Hepatocyte (in vitro differentiated cells): ENCODE measurements at places on chromosomes 1 and 21. TPM values are rescaled to one million over a fixed set of nuclear protein-coding genes. Genes with fewer than 3 reads are reported as not detected.

CENPL gene
- polyA plus RNA-seq, result 4.2 and 5.8 TPM in 2 replicates

DNA sequence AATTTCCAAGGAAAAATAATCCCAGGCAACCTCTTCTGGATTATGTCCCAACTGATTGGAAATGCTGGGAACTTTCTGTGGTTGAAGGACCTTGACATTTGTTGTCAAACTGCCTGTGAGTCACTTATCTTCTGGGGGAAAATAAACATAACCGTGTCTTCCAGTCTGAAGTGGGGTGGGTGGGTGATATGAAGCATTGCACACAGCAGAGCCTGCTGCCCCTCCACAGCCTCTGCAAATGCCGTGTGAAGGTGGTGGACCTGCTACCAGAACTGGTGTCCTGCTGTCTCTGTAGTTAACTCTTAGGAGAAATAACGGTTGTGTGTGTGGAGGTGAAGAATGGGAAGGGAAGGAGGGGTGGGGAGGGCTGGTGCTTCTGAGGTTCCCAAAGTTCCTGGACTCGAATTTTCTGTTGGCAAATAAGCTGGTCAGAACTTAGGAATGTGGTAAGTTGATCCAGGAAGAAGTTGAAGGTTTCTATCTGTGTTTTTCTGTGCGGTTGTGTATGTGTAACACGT, 23.2 kb downstream of the GALNT2 start:
- peak overlapping the region; percentile 49 for H3K27ac ChIP-seq
- H3K36me3 ChIP-seq, result no peaks in the 10 kb centered on the region
- H3K4me1 ChIP-seq, result peaks cover 23% of the 10 kb centered on the region

DNA sequence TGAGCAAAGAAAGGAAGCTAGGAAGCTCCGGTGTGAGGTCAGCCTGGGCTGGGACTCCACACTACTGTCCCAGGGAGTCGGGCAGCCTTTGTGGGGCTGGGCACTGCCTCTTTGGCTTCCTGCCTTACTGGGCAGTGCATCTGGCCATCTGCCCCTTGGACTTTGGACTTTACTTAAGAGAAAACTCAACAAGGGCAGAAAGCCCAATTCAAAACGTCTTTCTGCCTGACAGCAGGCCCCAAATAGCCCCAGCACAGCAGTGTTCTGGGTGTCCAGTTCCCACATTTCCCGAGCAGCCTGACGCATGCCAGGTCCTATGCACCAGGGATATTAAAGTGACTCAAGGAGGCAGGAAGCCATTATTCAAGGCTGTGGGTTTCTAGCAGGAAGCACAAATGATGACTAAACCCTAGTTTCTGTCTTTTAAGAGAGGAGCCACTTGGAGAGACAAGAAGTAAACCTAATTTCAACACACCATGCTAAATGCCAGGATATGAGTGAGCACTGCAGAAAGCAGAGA, 37.9 kb upstream of the EDEM3 start:
- no peaks in the 10 kb centered on the region for H3K27me3 ChIP-seq
- H3K36me3 ChIP-seq, result no peaks in the 10 kb centered on the region
- H3K4me1 ChIP-seq, result peaks cover 18% of the 10 kb centered on the region
- H3K4me3 ChIP-seq, result no peak overlapping the region

DNA sequence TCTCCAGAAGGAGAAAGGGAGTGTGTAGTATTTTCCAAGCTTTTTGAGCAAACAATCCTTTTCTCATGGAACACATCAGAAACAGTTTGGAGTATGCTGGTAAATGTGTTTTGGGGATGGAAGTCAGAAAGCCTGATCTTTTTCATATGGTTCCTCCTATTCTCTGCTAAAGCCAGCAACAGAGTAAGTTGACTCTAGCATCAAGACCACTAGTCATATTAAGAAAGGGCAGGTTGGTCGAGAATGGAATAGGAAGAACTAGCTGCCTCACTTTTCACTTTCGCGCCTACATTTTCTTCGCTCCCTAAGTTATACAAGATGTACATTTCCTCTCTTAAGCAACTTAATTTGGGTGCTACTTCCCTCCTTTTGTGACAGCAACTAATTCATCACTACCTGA, 24.0 kb downstream of the PPT1 start:
- no peak overlapping the region for H3K27ac ChIP-seq
- no peaks in the 10 kb centered on the region for H3K4me1 ChIP-seq
- DNase-seq, result no peak
- no peak overlapping the region for H3K4me3 ChIP-seq

DNA sequence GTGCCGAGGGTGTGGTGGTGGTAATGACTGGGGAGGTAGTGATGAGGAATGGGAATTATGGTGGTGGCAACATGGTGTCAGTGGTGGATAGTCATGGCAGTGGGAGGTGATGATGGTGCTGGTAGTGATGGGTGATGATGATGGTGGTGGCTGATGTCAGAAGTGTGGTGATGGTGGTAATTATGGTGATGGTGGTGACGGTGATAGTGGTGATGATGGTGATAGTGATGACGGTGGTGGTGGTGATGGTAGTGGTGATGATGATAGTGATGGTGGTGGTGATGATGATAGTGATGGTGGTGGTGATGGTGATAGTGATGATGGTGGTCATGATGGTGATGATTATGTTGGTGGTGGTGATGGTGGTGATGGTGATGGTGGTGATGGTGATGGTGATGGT, 162.8 kb downstream of the NPHP4 start:
- no peak for DNase-seq
- no peaks in the 10 kb centered on the region for H3K27me3 ChIP-seq
- H3K27ac ChIP-seq, result no peak overlapping the region
- H3K4me1 ChIP-seq, result no peaks in the 10 kb centered on the region
- H3K4me3 ChIP-seq, result no peak overlapping the region

DNA sequence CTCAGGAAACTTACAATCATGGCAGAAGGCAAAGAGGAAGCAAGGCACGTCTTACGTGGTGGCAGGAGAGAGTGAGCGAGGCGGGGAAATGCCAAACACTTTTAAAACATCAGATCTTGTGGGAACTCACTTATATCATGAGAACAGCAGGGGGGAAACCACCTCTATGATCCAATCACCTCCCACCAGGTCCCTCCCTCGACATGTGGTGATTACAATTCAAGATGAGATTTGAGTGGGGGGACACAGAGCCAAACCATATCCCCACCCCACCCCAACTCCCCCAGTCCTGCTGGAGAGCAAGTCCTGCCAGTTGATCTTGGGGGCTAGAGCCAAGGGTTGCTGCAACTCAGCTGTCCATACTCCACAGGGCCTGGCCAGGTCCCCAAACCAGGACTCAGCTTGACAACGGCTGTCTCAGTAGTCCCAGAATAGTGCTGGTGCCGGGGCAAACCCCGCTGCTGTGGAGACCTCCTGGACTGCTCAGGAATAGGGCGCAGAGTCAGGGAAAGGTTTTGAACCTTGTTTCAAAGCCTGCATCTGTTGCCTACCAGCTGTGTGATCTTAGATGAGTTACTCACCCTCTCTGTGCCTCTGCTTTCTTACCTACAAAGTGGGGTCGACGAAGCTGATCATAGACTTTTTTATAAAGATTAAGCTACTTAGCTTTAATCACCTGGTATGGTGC, 79.5 kb downstream of the STUM start:
- no peaks in the 10 kb centered on the region for H3K36me3 ChIP-seq
- DNase-seq, result no peak
- H3K4me3 ChIP-seq, result no peak overlapping the region
- peaks cover 4% of the 10 kb centered on the region for H3K4me1 ChIP-seq
